Suppressor macrophage treated with lipopolysaccharide for 1 hour (primary cell): ENCODE measurements at places on chromosomes 1 and 21.

DNA sequence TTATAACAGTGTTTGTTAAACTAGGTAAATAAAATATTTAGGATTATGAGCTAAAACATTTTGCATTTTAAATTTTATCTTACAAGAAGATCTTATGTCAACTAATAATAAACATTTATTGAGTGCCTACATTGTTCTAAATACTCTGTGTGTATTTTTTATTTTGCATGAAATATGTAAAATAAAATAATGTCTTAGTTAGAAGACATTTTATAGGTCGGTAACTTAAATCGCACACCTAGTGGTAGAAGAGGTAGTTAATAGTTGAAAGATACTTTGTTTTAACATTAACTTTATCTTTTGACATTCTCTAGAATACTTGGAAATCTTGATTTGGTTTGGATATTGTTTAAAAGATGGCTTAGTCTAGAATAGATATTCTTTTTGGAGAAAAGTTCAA is 60.5 kb downstream of the RPS6KC1 start:
- DNase-seq, result no peak

DNA sequence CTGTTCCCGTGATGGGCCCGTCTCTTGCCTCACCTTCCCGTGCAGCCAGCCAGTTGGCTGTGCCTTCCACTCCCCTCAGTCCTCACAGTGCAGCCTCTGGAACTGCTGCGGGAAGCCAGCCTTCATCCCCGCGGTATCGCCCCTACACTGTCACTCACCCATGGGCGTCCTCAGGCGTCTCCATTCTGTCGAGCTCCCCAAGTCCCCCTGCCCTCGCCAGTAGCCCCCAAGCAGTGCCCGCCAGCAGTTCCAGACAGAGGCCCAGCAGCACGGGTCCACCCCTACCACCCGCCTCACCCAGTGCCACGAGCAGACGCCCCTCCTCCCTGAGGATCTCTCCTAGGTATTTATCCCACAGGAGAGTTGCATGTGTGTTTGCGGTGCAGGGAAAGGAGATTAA is 73.5 kb downstream of the UBE4B start:
- DNase-seq, result no peak

DNA sequence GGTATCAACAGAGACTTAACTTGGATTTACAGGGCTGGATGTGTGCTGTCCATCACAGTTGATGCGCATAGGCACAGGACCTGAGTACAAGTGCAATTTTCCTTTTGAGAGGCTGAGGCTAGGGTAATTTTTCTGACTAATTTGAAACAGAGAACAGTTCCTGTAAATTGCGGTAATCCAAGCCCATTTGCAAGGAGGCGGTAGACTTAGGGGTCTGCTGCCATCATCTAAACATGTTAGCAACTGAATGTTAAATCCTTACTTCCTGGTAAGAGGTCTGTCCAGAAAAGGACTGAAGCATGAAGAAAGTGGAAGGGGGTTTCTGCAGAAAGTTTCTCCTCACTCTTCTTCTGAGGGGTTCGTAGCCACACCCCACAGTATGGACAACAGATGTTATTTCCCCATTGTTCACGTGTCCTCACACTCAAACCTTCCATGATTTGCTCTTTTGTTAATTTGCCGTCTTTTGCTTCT is 23.7 kb upstream of the C1orf198 start:
- DNase-seq, result no peak

- DNase-seq, result no peak
These were observed 5.8 kb downstream of the ELF3 start for GRCh38 chr1:202016022-202016810.

GRCh38 chr1:98086156-98086555 is 165.3 kb upstream of the DPYD start:
- no peak for DNase-seq

GRCh38 chr1:76303340-76303717 is 228.8 kb downstream of the ST6GALNAC3 start:
- no peak for DNase-seq

GRCh38 chr1:156387870-156388173 is 18.8 kb downstream of the RHBG start:
- DNase-seq, result no peak

DNA sequence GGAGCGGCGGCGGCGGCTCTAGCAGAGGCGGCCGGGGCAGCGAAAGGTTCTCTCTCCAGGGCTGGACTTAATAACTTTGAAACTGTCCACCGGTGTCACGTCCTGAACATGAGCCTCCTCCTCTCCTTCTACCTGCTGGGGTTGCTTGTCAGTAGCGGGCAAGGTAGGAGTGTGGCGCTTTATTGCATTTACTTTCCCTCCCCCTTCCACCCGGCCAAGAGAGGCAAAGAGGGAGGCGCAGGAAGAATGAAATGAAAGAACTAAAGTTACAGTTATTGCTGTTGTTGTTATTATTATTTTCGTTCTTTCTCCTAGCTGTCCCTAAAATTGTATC is 214 bp downstream of the NCAM2 start:
- DNase-seq, result no peak

- DNase-seq, result peak; percentile 83
These were observed 1.3 kb downstream of the KMO start for GRCh38 chr1:241533326-241534115.

GRCh38 chr1:68111519-68112436 is 61.4 kb upstream of the DIRAS3 start:
- DNase-seq, result peak; percentile 22

- DNase-seq, result no peak
These were observed 11.6 kb downstream of the HCRTR1 start for GRCh38 chr1:31628931-31629556.

DNA sequence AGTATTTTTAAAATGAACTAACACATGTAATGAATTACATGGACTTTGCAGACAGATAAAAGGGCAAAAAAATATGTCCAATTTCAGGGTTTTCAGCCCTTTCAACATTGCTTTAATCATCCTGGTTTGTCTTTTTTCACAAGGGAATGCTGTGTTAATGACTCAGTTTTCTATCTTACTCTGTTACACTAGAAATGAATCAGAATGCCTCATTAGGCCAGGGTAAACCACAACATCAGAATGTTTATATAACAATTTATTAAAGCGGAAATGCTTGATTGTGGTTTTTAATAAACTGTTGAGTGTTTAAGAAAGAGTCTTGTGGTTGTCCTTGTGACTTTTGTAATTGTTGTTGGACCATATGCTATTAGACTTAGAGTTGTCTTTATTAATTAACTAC is 13.5 kb downstream of the GORAB start:
- no peak for DNase-seq

GRCh38 chr21:39079617-39080016 is 103.6 kb downstream of the PSMG1 start:
- DNase-seq, result peak; percentile 99

- no peak for DNase-seq
These were observed 631.0 kb downstream of the MRPL39 start for GRCh38 chr21:24976238-24976637.

DNA sequence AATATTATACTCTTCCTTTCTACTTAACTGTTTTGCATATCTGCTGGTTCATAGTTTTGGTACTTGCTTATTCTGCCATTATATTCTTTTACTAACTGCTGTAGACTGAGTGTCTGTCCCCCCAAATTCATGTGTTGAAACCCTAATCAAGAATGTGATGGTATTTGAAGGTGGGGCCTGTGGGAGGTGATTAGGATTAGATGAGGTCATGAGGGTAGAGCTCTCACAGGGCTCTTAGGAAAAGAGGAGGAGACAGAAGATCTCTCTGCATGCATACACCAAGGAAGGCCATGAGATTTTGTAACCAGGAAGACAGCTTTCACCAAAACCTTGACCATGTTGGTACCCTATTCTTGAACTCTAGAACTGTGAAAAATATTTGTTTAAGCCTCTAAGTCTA is 354.1 kb upstream of the B3GALT2 start:
- no peak for DNase-seq

DNA sequence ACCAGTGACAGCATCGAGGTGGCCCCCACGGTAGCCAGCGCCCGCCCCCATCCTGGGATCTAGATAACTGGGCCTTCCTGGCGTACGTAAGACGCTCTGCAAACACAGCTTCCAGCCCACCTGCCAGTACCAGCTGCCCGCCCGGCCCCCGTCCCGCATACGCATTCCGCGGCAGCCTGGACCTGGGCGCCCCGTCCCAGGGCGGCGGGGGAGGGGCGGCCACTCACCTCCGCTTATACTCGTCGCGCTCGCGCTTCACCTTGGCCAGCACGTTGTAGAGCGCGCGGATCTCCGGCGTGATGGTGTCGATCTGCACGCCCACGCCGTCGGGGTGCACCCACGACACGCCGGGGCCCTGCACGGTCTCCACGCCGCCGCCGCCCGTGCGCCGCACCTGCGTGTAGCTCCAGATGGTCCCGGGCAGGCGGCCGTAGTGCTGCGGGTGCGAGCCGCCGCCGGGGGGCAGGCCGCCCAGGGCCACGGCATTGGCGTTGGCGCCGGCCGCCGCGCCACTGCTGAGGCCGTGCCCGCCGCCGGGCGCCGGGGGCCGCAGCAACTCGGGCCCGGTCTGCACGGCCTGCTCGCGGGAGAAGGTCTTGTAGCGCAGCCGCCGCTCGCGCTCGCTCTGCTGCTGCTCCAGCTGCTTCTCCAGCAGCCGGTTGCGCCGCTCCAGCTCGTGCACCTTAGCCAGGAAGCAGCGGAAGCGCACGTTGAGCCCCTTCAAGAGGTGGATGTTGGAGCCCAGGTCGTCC is 859 bp downstream of the IFFO2 start:
- DNase-seq, result peak; percentile 60

DNA sequence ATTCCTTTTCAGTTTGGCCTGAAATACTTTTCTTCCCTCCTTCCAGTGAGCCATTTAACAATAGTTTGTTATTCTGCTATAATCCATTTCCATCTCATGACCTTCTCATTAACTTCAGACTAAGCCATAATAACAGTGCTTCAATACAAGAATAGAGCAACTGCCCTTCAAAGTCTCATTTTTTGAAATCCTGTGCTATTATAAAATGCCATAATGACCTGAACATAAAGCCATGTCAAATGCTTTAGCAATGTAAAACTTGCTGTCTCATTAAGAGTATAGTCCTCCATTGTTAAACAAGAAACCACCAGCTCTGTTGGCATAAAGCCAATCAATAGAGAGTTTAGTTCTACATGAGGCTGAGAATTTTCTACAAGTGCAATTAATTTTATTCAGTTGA is 9.6 kb upstream of the PIGK start:
- DNase-seq, result no peak

DNA sequence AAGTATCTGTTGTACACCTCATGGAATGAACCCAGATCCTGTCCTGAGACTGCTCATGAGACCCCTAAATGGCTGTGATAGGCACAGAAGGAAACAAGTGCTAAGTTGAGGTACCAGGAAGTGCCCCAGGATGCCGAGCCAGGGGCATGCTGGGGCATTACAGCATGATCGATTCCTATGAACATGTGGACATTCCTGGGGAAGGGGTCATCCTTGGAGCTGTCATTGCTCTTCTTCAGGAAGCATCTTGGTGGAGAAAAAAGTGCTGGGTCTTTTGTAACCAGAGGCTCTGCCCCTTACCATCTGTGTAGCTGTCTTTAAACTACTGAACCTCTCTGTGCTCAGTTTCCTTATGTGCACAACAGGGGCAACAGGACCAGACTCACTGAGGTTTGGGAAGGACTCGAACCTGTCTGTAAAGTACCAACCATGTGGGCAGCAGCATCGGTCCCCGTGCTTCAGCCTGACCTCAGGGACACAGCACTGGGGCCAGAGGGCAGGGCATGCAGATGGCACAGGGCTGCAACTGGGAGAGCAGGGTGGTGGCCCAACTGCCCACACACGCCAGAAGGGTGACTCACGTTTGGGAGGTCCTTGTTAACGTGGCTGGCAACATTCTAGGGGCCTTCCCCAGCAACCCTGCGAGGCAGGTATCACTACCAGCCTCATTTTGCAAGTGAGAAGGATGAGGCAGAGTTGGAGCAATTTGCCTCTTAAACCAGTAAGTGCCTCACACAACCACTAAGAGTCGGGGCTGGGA is 142.3 kb upstream of the EDN2 start:
- DNase-seq, result peak; percentile 71

- no peak for DNase-seq
These were observed 311.2 kb downstream of the VAV3 start for GRCh38 chr1:107653765-107654164.

DNA sequence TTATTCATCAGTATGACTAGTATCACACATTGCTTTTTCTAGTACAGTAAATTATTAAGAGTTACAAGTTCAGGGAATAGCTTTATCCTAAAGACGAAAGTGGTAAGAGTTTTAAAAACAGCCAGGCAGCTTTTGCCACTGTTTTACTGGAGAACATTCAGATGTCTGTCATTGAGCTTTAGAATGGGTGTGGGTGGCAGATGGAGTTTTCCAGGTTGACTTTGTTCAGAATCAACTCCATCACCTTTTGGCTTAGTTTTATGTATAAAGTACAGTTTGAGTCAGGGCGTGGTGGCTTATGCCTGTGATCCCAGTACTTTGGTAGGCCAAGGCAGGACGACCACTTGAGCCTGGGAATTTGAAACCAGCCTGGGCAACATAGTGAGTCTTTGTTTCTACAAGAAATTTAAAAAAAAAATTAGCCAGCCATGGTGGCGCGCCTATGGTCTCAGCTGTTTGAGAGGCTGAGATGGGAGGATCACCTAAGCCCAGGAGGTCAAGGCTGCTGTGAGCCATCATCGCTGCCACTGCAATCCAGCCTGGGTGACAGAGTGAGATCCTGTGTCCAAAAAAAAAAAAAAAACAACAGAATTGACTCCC is 29.9 kb upstream of the PLEKHM2 start:
- DNase-seq, result no peak

DNA sequence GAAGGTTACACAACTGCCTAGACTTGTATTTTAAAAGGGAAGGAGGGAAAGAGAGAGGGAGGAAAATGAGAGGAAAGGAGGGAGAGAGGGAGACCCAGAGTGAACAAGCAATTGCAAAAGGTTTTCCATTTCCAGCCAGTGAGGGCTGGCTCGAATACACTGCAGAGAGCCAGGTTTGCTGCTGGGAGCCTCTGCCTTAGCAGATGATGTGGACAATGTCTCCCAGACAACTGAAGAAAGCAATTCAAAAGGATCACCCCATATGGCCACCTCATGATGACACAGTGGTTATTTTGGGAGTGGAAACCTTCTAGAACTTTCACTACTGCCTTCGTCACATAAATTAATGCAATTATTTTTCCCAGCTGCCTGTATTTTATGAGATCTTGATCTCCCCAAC is 86.4 kb downstream of the BCAR3 start:
- no peak for DNase-seq

- DNase-seq, result no peak
These were observed 38.9 kb upstream of the ZBTB18 start for GRCh38 chr1:244012202-244012601.

DNA sequence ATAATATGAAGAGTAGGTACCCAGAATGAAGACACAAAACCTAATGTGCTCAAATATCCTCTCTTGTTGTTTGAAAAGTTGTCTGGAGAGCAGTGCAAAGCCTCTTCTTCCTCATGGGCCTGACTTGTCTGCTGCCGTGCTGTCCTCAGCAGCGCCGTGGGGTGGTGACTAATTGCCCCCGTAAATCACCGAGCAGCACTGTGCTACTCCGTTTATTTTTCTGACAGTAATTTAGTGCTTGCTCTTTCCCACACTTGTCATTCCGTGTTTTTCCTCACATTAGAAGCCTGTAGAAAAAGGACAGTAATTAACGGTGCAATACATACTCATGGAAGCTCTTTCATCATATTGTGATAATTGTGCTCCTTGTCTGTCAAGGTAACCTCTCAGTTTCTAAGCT is 114.8 kb upstream of the BARHL2 start:
- no peak for DNase-seq
